ENCODE measurements at places on chromosomes 12 and 14.

GRCh38 chr12:123237646-123238329, 4.6 kb downstream of the MTRFR start:
- DNase-seq = peak; percentile 77

DNA sequence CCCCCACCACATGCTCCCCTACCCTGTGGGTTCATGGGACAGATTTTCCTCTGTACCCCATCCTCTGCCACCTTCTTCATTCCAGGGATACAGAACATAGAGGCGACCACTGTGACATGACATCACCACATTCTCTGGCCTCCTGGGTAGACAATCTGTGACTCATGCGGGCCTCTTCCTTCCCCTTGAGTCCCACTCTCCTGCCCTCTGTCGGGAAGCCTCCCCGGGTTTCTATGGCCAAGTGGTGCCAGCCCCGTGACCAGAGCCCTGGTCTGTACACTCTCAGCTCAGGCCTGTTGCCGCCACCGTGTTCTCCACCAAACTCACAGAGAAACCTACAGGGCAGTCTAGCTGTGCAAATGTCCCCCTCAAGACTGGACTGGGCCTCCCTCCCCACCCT, 8.0 kb downstream of the CLMN start:
- DNase-seq = peak; percentile 56

GRCh38 chr14:90720336-90720735, 95.9 kb downstream of the TTC7B start:
- DNase-seq = no peak

- DNase-seq = no peak
Measured at GRCh38 chr12:81295251-81295650, 217.4 kb downstream of the ACSS3 start.

- DNase-seq = no peak
Measured at GRCh38 chr14:32627545-32628298, 298.6 kb downstream of the AKAP6 start.

DNA sequence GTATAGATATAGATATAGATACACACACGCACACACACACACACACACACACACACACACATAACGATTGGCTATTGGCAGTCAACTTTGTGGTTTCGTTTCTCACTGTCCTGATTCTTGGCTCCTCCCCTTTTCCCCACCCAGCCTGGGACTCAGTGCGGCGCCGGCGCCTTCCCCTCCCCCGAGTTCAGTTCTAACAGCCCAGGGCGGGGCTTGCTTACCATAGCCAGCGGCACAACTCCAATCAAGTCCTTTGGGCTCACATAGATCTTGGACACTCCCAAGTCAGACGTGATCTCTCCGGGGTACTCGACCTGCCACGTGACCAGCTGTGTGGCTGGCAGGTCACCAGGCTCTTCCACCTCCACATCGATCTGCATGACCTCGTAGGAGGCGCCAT, 484.1 kb downstream of the GLT1D1 start:
- no peak for DNase-seq

GRCh38 chr12:75954041-75954440, 77.5 kb downstream of the PHLDA1 start:
- no peak for DNase-seq

DNA sequence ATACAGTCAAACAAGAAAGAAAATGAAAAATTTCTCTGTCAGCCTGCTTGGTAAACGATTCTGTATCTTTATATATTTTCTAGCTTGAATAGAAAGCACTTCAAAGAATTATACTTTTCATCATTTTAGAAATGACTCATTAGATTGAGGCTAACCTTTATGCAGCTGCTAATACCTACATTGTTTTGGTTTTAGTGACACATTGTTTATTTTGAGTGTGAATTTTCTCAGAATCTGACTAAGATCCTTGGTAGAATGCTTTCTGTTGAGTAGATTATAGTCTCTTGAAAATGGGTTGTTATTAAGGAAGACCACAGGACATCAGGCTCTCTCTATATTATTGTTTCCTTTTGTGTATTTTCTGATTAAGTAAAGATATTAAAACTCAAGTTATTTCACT, at the start of gene PMCH:
TSS of gene PMCH (minus strand) at position 45 of the 400 bp plus-strand sequence. CDS start 63 bp downstream, outside the sequence.
- DNase-seq = no peak

GRCh38 chr14:91732439-91732838, 553 bp upstream of the CATSPERB start:
- no peak for DNase-seq

- DNase-seq = no peak
Measured at GRCh38 chr12:46847001-46847400, 21.2 kb upstream of the SLC38A4 start.

GRCh38 chr14:22225516-22226140, 363.4 kb downstream of the DAD1 start:
- DNase-seq = no peak

DNA sequence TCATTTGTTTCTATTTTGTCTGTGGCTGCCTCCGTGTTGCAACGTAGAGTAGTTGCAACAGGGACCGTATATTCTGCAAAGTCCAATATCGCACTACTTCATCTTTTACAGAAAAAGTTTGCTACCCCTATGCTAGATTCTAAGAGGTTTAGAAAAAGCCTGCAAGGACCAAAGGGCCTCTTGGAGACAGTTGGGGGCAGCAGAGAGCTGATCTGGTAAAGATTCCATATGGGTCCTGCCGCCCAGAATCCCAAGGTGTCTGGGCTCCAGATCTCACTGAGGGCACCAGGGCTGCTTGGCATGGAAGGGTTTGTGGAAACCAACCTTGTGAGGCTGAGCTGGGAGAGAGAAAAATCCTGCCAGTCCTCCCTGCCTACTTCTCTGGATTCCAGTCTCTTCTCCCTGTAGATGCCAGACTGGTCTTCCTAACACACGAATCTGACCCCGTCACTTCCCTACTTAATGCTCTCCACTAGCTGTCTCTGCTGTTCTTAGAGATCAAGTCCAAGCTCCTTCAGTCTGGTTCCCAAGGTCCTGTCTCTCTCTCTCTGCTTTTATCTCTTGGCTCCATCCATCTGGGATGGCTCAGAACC, 74.6 kb downstream of the GLRX5 start:
- no peak for DNase-seq

- DNase-seq = no peak
Measured at GRCh38 chr14:70931008-70931407, 23.7 kb downstream of the PCNX1 start.

DNA sequence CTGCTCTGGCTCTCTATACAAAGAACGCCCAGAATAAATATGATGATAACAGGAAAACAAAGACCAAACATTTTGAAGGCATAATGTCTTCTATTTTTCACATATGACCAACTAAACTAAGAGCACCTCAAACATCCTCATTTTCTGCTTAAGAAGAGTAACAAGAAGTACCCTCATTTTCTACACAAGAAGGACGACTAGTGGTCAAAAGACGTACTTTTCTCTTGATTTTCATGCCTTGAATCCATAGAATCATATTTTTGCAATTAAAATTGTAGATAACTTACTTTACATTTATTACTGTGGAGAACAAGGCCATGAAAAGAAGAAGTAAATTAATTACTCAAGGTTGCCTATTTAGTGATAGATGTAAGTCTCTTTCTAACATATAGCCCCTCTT, 358.6 kb downstream of the DUSP6 start:
- DNase-seq = no peak

All from CD4-positive, alpha-beta T cell (primary cell).